Dermis lymphatic vessel endothelial cell (primary cell): ENCODE measurements at places on chromosomes 13 and 19. TPM values are rescaled to one million over a fixed set of nuclear protein-coding genes. Genes with fewer than 3 reads are reported as not detected.

The SEMA6B gene
- total RNA-seq: 27.9 and 41.9 TPM in 2 replicates

The ZNF154 gene
- under 0.01 and 0.11 TPM in 2 replicates for total RNA-seq

The WDR88 gene
- total RNA-seq: under 0.01 and 0.09 TPM in 2 replicates

The KPNA3 gene
- total RNA-seq: 31.2 and 37.7 TPM in 2 replicates

The LIN7B gene
- total RNA-seq: 1.2 and 2.8 TPM in 2 replicates

The ZNF649 gene
- 7.4 and 11.0 TPM in 2 replicates for total RNA-seq

The PDX1 gene
- not detected in 2 replicates for total RNA-seq

The SIGLEC8 gene
- total RNA-seq: not detected in 2 replicates

The SOHLH2 gene
- 0.11 TPM in 1 of 2 replicates, not detected in the other for total RNA-seq

The ZNRF4 gene
- total RNA-seq: not detected in 2 replicates

The ZNF418 gene
- 2.1 and 2.3 TPM in 2 replicates for total RNA-seq
